ENCODE measurements at places on chromosomes 7 and 10.

- no peak for DNase-seq
These were observed 28.7 kb downstream of the FRMD4A start for GRCh38 chr10:14302035-14302434.

DNA sequence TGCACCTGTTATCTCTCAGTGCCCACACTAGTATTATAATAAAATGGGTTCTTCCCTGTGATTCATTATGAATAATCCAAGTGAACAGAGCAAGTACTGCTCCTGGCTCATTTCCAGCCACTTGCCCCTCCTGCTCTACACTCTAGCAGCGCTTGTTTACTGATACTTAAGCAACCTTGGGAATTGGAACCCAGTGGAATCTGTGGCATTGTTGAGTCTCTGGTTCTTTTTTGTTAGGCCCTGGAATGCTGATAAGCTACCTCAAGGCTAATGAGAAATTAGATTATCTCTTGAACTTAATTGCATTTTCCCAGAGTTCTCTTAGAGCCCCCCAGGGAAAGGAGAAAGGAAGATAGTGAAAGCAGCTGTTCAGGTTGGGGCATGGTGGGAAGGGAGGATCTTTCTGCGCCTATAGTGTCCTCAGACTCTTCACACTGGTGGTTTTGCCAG is 34.0 kb downstream of the PRKAR2B start:
- DNase-seq = no peak

DNA sequence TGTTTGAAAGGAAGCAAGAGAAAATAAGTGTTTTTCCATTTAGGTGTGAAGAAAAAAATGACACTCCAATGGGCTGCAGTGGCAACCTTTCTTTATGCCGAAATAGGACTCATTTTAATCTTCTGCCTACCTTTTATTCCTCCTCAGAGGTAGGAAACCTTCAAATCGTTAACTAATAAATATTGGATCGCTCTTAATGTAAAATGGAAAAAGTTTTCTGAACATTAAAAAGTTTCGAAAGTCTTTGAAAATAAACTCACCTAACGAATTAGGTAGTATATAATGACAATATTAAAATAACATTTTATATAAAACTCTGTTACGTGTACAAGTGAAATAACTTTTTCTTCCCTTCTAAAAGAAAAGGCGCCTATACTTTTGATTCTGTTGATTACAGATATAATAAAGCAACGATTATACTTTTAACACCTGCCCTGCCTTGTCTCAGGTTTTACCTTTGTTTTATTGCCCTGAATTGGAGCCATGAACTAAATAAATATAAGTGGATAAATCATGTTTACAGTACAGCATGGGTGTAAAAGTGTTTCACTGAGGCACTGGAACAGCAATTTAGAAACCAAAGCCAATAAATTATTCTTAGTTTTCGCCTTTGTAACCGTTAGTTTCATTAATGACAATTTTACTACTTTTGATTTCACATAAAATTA is 804 bp downstream of the BCAP29 start:
- no peak for DNase-seq

DNA sequence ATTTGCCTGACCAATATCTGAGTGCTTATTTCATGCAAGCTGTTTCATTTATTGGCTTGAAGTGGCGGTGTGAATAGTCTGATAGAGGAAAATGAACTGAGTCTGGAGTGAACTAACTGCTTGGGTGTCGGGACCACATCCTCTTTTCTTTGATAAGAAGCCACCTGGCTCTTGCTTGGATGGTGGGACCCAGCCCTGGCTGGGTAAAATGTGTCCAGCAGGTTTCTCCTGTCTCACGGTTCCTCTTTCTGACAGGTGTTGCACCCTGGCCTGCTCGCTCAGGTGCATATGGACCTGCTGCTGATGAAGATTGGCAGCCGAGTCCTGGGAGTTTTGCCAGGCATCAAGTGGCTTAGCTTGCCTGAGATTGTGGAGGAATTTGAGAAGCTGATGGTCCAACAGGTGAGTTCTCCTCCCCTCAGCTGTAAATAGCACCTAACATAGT is 1.6 kb downstream of the ADCK2 start:
- DNase-seq = no peak

GRCh38 chr7:135121868-135122267 is 26.0 kb upstream of the TMEM140 start:
- no peak for DNase-seq

DNA sequence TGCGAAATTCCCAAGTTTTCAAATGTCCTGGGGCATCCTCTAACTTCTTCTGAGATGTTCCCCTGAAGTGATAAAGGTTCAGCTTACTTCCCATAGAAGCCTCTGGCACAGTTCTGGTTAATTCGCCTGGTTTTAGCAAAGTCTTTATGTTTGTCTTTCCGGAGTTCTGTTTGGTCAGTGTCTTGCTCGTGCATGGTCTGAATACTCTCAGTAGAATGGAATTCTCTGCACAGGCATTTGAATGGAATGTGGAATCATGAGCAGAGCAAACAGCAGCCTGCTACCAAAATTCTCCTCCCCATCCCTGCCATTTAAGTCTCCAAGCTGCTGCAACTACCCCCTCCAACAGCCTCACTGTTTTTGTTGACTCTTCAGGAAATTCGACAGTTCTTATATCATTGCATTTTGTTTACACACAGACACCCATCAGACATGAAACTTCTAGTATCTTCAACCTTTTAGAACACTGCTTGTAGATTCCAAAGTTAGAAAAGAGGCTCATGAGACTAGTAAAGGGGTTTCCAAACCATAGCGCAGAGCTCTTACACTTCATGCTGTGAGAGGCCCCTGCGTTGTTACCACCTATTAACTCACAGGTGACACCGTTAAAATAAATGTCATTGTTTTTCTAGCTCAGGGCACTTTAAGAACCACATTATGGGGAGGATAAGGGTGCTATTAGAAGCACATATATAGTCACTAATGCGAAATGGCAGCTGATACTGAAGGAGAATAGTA is 129.7 kb downstream of the PLCE1 start:
- DNase-seq = no peak

DNA sequence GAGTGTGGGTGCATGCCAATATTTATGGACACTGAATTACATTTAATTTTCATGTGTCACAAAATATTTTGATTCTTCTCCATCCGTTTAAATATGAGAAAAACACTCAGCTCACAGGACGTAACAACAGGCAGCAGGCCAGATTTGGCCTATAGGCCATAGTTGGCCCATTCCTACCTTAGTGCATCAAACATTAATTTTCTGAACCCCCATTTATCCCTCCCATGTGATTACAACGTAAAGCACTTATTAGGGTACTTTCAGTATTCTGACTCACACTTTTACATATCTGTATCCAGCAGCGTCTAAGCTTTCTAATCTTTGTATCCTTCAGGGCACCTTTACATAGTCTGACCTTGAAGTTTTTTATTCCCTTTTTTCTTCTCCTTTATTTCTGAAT is 4.0 kb downstream of the IDI1 start:
- DNase-seq = no peak

GRCh38 chr7:24916463-24917040 is 63.4 kb downstream of the OSBPL3 start:
- no peak for DNase-seq

DNA sequence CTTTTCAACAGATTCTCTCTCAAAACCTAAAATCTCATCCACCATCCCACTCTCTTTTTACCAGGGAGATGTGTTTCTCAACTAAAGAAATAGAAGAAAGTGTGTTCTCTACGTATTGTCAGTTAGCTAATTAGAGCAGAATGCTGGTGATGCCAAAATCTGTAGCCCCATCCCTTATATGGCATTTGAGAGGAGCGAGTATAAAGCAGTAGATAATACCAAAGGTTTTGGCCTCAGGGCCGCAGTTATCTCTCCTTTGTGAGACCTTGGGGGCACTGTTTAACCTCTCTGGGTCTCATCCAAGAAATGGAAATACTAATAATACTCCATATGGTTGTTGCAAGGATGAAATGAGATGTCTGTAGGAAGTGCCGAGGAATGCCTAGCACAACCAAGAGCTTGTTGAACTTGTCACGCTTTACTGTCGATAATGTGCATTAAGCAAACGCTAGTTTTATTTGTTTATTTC is 456 bp upstream of the DLD start:
- DNase-seq = peak; percentile 29

GRCh38 chr7:30925117-30925516 is 13.5 kb downstream of the AQP1 start:
- DNase-seq = no peak

DNA sequence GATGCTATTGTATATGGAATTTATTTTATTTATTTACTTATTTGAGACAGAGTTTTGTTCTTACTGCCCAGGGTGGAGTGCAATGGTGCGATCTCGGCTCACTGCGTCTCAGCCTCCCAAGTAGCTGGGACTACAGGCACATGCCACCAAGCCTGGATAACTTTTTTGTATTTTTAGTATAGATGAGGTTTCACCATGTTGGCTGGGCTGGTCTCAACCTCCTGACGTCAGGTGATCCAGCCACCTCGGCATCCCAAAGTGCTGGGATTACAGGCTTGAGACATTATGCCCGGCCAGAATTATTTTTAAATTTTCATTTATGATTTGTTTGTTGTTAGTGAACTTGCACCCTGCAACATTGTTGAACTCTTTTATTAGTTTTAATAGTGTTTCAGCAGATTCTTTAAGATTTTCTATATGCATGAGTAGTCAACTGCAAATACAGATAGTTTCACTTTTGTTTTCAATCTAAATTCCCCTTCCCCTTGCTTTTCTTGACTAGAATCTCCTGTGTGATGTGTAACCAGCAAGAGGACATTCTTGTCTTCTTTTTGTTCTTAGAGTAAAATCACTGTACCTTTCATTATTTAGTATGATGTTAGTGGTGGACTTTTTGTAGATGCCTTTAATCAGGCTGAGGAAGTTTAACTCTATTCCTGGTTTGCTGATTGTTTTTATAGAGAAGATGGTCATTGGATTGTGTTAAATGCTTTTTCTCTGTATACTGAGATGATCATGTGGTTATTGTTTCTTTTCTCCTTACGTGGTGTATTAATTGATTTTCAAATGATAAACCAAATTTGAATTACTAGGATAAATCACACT is 27.8 kb downstream of the ZNF33A start:
- DNase-seq = no peak

DNA sequence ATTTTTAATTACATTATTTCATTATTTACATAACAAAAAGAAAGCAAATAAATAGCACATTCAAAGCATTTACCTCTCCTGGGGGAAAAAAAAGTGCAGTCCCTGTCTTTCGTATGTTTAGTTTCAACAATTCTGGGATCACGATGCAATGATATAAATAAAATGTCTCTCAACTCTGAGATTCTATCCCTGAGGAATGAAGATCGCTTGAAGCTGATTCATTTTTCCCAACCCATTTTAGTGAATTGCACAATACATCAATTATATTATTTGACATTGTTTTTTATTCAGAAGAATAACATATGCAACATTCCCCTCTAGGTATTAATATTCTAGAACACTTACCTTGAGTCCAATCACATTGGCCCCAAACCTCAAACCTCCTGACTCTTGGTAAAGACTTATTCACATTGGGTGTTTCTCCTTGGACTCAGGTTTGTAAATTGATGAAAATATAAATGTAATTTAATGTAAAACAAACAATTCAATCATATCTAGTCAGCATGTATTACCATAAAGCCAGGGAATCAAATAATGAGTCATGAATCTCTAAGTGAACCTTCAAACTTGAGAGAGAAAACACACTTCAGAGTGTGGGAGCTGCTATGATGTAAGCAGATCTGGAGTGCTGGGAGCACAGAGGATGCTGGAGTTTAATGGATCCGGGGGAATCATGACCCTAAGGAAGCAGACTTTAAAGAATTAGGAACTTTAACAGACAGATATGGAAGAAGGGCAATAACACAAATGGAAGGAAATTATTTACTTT is 5.3 kb upstream of the SCIN start:
- DNase-seq = no peak

GRCh38 chr10:124301736-124302135 is 117.0 kb downstream of the OAT start:
- DNase-seq = no peak

DNA sequence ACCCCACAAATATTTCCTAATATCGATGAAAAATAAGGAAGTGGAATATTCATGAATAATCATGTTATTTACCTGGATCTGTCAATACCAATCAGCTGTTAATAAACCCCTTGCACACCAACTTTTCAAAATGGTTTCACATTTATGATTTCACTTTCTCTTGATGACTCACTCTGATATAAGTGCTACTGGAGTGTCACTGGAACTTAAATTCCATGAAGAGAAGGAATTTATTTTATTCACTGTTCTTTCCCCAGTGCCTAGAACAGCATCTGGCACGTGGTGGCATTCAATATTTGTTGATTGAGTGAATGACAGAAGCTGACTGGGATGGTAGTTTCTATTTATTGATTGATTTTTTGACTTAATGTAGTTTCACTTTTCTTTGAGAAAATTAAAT is 3.5 kb upstream of the ENO4 start:
- DNase-seq = no peak

DNA sequence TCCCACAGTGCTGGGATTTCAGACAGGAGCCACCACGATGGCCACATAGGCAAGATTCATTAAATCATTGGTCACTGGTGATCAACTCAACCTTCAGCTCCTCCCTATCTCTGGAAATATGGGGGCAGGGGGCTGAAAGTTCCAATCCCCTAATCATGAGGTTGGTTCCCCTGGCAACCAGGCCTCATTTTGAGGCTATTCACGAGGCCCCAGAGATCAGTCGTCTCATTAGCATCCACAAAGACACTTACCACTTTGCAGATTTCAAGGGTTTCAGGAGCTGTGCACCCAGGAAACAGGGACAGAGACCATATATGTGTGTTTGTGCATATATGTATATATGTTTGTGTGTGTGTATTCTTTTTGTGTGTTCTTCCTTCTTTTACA is 7.7 kb upstream of the GUSB start:
- DNase-seq = no peak

DNA sequence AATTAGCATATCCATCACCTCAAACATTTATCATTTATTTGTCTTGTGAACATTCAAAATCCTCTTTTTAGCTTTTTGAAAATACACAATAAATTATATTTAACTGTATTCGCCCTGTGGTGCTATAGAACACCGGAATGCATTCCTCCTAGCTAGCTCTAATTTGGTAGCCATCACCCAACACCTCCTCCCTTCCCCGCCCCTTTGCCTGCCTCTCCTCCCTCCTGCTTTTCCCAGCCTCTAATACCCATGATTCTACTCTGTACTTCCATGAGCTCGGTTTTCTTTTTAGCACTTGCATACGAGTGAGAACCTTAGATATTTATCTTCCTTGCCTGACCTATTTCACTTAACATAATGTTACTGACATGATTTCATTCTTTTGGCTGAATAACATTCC is 80.1 kb downstream of the ANKRD26 start:
- DNase-seq = no peak

DNA sequence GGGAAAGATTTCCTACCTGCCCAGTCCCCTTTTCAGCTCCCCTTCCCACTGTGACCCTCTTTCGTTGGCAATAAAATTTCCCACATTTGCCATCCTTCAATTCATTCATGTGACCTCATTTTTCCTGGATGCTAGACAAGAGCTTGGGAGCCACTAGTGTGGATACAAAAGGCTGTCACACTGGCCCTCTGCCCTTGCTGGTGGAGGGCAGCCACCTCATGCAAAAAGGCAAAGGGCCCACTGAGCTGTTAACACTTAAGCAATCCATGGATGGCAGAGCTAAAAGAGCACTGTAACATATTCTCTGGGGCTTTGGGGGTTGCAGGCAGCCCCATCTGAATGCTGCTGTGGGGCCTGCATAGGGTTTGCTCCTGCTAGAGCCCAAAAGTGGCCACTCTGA is 315.1 kb downstream of the NEBL start:
- no peak for DNase-seq

GRCh38 chr7:24419511-24419910 is 135.5 kb downstream of the NPY start:
- DNase-seq = no peak

GRCh38 chr10:59073456-59074053 is 102.9 kb upstream of the PHYHIPL start:
- no peak for DNase-seq

All from tibial nerve (tissue), 4 donors.